ENCODE measurements at places on chromosomes 4 and X.

DNA sequence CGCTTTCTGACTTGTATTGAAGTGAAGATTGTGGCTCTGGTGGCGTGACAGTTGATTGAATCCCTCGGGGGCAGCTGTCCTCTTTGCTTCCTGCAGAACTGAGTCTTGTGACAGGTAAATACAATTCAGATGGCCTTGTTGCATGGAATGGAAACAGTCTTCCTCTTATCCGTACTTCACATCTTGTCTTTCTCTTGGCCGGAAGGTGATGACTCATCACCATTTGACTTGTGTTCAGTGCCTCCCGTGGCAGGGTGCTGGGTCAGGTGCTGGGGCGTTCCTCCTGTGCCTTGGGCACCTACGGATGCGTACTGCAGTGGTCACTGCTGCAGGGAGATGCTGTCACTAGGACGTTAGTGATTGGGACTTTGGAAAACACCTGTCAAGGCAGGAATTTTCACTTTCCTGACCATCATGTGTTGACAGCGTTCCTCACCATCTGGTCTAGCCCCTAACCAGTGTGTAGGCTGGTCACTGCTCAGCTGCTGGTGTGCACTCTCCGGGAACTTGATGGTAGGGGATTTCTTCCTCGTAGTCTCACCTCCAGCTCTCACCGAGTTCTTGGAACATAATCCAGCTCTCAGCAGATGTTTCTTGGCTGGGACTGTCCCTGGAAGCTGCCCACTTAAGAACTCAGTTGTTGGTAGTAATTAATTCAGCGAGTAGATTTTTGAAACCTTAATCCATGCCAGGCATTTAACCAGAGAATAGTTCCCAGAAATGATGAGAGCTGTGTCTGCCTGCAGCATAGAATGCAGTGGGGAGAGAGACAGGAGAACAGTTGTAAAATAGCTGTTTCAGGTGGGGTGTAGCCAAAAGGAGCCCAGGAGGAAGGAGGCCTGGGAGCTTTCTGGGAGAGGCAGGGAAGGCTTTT, 7.2 kb downstream of the TBC1D14 start:
- no peak for DNase-seq

DNA sequence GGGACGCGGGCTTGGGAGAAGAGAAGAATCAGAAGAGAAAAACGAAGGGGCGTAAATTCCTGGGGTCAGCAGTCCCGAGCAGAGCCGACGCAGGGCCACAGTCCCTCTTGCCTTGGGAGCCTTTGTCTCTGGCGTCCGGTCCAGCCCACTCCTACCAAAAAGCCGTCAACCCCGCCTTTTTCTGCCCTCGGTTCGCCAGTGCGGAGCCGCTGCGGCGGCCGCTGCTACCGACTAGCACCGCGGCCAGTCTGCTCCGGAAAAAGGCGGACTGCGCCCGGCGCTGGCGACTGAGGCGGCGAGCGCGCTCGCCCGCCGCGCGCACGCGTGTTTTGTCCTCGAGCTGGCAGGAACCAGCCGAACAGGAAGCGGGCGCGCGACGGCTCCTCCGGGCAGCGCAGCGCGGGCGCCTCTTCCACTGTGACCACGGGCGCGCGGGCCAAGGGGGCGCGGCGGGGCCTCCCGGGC, 502 bp downstream of the HNRNPDL start:
- DNase-seq = no peak

DNA sequence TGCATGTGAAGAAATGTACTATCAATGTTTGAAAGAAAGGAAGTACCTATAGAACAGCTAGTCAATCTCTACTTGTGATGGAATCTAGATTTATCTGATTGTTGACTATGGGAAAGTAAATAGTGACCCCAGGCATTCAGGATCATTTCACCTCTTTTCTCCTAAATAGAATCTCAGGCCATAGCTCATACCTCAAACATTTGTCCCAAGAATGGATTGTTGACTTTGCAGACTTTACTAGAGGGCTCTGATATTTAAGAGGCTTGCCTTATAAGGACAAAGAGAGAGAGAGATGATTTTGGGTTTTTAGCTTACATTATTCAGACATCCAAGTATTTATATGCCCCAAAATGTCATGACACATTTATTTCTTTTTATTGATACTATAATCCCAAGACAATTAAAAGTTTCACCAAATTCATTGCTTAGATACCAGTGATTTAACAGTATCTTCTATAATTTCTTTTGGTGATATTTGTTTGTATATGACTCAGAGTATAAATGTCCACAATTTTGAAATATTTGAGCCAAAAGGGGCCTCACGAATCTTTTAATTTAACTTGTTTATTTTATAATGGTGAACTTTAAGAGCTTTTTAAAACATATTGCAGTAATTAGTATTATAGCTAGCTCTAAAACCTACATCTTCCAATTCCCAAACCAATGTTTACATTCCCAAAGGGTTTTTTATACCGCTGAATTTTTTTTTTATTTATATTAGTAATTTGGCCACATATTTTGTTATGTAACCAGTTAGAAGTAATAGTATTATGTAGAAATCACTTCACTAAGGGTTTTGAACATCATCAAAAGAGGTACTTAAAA, 614.1 kb downstream of the PCDH7 start:
- no peak for DNase-seq

GRCh38 chr4:170697045-170697444, 607.3 kb upstream of the AADAT start:
- no peak for DNase-seq

DNA sequence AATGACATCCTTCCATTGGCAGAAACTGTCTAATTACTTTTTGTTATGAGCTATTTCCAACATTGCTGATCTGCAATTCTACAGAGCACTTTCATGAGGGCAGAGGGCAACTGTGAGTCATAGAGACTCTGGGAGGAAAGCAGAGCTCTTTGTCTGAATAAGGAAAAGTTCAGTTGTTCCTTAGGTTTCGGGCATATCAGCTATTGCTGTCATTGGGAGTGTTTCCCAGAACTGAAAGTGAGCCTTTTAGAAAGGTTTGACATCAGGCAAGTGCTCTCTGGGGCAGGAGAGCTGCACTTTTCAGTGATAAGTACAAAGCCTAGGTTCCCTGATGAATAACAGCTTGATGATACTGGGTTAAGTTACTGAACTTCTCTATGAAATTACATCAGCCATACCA, 119.2 kb upstream of the EDNRA start:
- no peak for DNase-seq

DNA sequence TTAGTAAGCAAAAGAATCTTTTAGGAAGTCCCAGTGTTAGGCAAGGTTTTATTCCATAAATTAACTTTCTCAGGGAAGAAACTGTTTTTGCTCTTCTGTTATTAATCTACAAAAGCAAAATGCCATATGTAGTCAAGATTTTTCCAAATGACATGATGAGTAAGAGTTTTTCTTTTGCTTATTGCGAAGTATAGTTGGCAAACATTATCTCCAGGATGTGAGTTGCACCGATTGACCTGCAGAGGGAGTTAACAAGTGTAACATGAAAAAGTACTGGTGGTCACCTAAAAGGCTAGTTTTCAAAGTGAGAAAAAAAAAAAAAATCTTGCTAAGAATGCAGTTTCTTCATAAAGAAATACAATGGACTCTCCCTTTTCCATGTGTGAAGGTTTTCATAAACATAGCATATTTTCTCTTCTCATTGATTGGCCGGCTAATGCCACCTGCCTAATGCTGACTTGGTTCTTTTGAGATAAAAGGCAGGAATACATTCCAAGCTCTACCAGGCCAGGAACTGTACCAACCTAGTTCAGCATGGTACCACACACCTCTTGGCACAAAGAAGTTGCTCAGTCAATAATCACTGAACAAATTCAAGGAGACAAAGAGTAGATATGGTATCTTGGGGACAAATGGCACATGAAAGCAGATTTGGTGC, 100.2 kb downstream of the LNX1 start:
- DNase-seq = no peak

- DNase-seq = no peak
Observed at GRCh38 chr4:23819041-23819511, 70.8 kb downstream of the PPARGC1A start.

- DNase-seq = no peak
Observed at GRCh38 chr4:152265149-152265621, 270.7 kb downstream of the FBXW7 start.

- no peak for DNase-seq
Observed at GRCh38 chrX:80423744-80424143, 3.5 kb downstream of the TENT5D start.

DNA sequence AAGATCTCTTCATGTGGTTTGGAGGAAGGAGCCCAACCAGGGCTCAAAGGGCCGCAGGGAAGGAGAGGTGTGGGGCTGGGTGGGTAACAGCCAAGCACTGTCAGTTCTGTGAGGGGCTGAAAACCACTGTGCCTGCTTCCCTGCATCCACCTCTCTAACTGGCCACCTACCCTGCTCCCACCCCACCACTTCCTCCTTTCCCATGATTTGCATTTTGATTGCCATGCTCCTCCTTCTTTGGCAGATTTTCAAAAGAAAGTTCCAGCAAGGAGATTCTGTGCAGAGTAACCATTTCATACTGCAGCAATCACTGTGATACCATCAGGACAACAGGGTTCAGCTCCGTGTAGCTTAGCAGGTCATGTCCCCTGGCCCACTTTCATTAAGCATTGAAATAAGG, 1.8 kb downstream of the ZNF674 start:
- no peak for DNase-seq

DNA sequence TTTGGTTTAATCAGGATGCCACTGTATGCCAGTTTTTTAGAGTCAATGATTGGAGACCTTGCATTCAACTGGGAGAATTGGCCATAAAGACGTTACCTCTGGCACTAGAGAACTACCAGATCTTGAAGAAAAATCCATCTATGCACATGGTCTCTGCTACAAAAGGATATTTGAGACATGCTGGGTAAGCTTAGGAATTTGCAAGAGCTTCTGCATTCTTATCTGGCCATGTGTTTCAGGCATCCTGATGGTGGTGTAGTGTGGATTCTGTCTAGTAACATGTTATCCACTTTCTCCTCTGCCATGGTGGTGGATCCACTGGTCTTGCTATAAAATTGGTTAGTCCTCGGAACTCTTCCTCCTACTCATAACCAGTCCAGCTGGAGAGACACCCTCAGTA, 185.3 kb upstream of the WDFY3 start:
- DNase-seq = no peak

DNA sequence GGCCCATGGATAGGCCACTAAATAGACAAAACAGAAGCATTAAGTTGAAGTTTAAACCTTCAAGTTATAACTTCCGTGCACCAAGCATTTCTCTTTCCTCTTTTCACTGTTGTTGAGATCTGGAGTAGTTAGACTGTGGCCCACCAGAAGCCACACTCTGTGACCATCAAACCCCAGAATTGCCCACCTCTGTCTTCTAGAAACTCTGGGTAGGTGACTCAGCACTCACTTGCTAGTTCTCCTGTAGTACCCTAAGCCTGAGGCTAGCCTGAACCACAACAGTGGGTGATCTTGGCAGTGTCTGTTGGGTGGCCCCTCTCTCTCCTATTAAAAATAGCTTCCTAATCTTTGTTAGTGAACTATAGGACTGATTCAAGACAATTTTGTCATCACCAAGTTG, 24.6 kb upstream of the CD40LG start:
- no peak for DNase-seq

DNA sequence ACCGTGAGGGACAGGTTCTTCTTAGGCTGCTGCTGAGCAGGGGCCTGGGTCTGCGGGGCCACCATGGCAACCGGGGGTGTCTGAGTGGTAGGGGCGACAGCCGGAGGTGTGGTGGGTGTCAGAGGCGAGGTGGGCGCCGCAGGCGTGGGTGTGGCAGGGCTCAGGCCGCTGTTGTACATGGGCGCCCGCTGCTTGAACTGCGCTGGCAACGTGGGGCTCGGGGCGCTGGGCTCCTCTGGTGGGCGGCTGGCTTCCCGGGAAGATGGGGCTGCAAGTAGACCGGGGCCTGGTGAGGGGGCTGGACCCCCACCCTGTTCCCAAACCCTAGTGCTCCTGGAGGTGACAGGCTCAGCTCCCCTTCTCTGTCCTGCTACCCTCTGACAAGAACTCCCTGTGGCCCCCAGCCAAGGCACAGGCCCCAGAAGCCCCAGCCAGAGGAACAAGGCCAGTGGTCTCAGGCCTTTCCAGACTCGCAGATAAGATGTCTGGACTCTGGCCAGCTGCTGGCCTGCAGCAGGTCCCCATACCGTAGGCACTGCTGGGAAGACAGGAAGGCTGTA, 24.8 kb downstream of the NELFA start:
- DNase-seq = no peak

- no peak for DNase-seq
Observed at GRCh38 chr4:85391071-85391470, 83.9 kb upstream of the ARHGAP24 start.

GRCh38 chr4:11367371-11367770, 61.3 kb downstream of the HS3ST1 start:
- DNase-seq = no peak

GRCh38 chr4:35942092-35942491, 302.2 kb downstream of the ARAP2 start:
- no peak for DNase-seq

- no peak for DNase-seq
Observed at GRCh38 chr4:156560701-156561100, 410.9 kb downstream of the PDGFC start.

DNA sequence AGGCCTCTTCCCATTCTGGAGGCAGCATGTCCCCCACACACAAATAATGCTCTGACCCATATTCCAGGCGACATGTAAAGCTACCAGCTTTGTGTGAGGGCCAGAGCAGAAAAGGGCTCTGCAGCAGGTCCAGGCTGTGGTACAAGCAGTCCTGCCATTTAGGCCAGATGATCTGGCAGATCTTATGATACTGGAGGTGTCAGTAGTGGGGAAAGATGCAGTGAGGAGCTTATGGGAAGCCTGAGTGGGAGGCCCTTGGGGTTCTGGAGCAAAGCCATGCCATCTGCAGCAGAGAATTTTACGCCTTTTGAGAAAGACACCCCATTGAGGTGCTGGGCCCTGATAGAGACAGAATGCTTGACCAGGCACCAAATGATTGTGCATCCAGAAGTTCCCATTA, 7.7 kb downstream of the SYN1 start:
- no peak for DNase-seq
